ENCODE measurements at places on chromosomes 3 and 15. TPM values are rescaled to one million over a fixed set of nuclear protein-coding genes. Genes with fewer than 3 reads are reported as not detected.

- no peaks in the 10 kb centered on the region for H3K27me3 ChIP-seq
- H3K4me3 ChIP-seq, result no peak overlapping the region
- H3K36me3 ChIP-seq, result no peaks in the 10 kb centered on the region
- peaks cover 5% of the 10 kb centered on the region for H3K4me1 ChIP-seq
- DNase-seq, result no peak
These were observed 24.7 kb upstream of the SCAANT1 start for GRCh38 chr3:63936925-63937324.

DNA sequence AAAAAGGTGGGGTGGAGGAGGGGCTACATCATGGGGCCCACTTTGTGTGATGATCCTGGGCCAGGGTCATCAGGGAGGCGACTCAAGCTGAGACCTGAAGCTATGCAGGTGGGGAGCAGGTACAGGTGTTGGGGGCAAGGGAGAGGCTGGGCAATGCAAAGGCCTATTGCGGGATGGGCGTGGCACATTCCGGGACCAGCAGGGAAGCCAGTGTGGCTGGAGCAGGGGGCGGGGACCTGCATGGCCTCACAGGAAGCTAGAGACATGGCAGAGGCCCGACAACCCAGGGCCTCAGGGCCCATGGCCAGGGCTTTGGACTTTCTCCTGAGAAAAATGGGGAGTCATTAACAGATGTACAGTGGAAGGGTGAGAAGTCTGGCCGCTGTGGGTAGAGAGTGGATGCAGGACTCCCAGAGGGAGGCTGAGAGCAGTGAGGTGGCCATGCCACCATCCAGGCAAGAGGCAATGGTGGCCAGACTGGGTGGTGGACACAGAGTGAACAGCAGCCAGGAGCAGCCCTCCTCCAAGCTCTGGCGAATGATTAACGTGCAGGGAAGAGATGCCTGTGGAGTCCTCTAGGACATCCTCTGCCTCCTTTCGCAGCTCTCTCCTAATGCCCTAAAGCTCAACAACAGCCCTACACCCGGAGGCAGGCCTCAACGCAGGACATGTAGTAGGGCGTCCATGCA lies 122.6 kb upstream of the ATP2B2 start:
- DNase-seq, result no peak
- H3K4me1 ChIP-seq, result no peaks in the 10 kb centered on the region
- H3K4me3 ChIP-seq, result no peak overlapping the region
- H3K36me3 ChIP-seq, result no peaks in the 10 kb centered on the region
- no peaks in the 10 kb centered on the region for H3K27me3 ChIP-seq
- H3K27ac ChIP-seq, result no peak overlapping the region

- DNase-seq, result no peak
- H3K4me3 ChIP-seq, result no peak overlapping the region
- H3K36me3 ChIP-seq, result no peaks in the 10 kb centered on the region
- H3K27ac ChIP-seq, result no peak overlapping the region
- peaks cover 3% of the 10 kb centered on the region for H3K27me3 ChIP-seq
These were observed 89.4 kb downstream of the FOXB1 start for GRCh38 chr15:60093273-60094067.

GRCh38 chr3:24428481-24428880 lies 66.2 kb downstream of the THRB start:
- no peaks in the 10 kb centered on the region for H3K4me1 ChIP-seq
- no peaks in the 10 kb centered on the region for H3K36me3 ChIP-seq
- no peaks in the 10 kb centered on the region for H3K27me3 ChIP-seq
- no peak overlapping the region for H3K4me3 ChIP-seq

- no peaks in the 10 kb centered on the region for H3K27me3 ChIP-seq
- H3K36me3 ChIP-seq, result no peaks in the 10 kb centered on the region
- no peak overlapping the region for H3K4me3 ChIP-seq
- peak overlapping the region; percentile 21 for H3K27ac ChIP-seq
- peaks cover 6% of the 10 kb centered on the region for H3K4me1 ChIP-seq
These were observed 2.1 kb upstream of the FBXL22 start for GRCh38 chr15:63595065-63595464.

DNA sequence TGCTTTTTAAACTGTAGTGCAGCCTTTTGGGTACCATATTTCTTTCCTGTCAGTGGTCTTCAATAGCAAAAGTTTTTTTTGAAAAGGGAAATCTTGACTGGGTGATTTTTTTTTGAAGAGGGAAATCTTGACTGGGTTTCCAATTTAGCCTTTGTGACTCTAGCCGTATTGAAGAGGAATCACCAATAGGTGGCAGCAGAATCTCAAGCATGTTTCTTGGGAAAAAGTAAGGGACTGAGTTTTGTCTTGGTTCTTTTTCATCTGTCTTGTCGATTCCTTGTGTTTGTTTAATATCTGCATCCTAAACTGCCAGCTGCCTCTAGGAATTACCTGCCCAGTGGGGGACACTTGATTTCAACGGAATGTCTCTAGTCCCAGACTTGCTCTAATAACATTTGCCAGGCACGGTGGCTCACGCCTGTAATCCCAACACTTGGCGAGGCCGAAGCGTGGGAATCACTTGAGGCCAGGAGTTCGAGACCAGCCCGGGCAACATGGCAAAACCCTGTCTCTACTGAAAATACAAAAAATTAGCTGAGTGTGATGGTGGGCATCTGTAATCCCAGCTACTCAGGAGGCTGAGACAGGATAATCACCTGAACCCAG lies 89.2 kb downstream of the RBPMS2 start:
- DNase-seq, result peak; percentile 45
- H3K27me3 ChIP-seq, result no peaks in the 10 kb centered on the region
- peaks cover 3% of the 10 kb centered on the region for H3K4me1 ChIP-seq
- H3K4me3 ChIP-seq, result no peak overlapping the region
- H3K36me3 ChIP-seq, result no peaks in the 10 kb centered on the region

DNA sequence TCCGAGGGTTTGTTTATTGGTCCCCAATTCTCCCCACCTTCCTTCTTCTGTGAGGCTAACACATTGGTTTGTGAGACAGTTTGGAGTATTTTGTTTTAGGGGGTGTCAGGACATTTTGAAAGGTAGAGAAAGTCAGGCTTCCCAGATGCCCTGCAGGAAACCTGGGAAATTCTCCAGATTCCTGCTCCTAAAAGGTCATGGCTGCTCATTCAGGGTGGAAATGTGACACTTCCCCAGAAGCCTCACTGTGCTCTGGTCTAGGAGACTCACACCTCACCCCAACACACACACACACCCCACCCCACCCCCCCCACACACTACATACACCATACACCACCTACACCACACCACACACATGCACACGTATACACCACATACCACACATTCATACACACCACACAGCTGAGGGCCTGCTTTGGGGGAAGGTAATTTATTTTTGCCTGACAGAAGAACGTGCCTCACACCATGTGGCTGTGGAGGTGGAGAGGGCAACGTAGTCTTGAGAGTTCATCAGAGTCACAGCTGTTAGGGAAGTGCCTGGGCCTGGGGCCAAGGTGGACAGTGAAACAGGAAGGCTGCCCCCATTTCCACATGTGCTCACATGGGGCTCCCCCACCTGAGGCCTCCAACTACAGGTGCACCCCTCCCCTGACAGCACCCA lies 40.4 kb upstream of the LIMD1 start:
- no peak for DNase-seq
- peak overlapping the region; percentile 33 for H3K27ac ChIP-seq
- no peaks in the 10 kb centered on the region for H3K27me3 ChIP-seq
- H3K4me3 ChIP-seq, result no peak overlapping the region
- peaks cover 21% of the 10 kb centered on the region for H3K4me1 ChIP-seq

Gene NEK11
- 18.3 TPM for total RNA-seq
